ENCODE measurements at places on chromosomes 1 and 21. TPM values are rescaled to one million over a fixed set of nuclear protein-coding genes. Genes with fewer than 3 reads are reported as not detected.

The TGFB2 gene
- total RNA-seq: 11.3 TPM

The KAZN gene
- 0.49 TPM for total RNA-seq

The ZBTB18 gene
- 13.6 TPM for total RNA-seq

The SIPA1L2 gene
- 12.9 TPM for total RNA-seq

The CELA3B gene
- not detected for total RNA-seq

The TINAGL1 gene
- 7.0 TPM for total RNA-seq

The IQGAP3 gene
- 35.5 TPM for total RNA-seq

The RHOU gene
- 0.24 TPM for total RNA-seq

DNA sequence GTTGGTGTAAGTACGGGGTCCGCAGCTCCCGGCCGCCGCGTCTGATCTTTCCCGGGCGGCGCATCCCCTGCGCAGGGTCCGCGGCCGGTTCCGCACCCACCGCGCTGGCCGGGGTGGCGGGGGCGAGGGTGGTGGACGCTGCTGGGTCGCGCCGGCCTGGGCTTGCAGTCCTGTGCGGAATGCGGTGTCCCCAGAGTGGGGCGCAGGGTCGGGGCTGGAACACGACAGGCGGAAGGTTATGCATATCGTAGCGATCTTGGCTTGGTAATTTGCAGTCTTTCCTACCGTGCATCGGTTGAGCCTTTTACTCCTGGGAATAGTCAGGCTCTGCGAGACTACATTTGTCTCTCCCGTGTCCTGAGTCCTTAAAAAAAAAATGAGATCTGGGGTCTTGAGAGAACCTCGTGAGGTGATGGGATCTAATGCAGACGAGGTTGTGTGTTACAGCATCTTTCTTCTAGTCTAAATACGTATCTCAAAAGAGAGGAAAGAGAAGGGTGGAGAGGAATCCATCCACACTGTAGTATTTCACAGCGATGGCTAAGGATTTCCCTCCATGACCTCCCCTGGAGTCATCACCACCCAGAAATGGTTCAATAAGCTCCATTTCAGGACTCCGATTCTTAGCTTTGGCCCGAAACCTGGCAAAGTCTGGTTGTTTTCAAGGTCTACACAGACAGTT lies 572 bp downstream of the ATP1B1 start:
- peak; percentile 27 for DNase-seq

DNA sequence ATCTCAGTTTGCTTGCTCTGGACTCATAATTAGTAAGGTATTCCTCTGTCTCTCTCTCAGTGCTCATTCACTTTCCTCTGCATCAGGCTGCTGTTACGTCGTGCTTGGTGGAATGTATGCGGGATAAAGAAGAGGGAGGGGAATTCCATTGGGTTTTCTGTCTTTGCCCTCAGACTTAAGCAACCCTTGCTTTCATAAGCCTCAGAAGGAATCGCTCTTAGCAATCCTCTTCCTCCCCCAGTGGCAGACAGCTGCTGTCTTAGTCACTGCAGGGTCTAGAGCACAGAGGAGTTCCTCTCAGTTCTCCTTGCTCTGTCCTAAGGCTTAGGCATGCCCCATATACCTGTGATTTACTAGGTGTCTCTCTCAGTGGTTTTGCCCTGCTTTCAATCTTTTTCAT lies 19.1 kb upstream of the NTMT2 start:
- DNase-seq: peak; percentile 81

- DNase-seq: peak; percentile 84
These were observed 1.6 kb upstream of the KDF1 start for GRCh38 chr1:26961826-26962225.

- no peak for DNase-seq
These were observed 280 bp upstream of the A3GALT2 start for GRCh38 chr1:33321178-33321577.

GRCh38 chr1:58584082-58584895 lies 7.2 kb upstream of the TACSTD2 start:
- DNase-seq: peak; percentile 97

- peak; percentile 63 for DNase-seq
These were observed 225.8 kb upstream of the PROX1 start for GRCh38 chr1:213761845-213762407.

GRCh38 chr1:162381383-162381782 lies at the start of gene C1orf226:
TSS of gene C1orf226 (plus strand) at chr1:162381728. CDS start at chr1:162381902, 174 bp downstream.
- DNase-seq: no peak

DNA sequence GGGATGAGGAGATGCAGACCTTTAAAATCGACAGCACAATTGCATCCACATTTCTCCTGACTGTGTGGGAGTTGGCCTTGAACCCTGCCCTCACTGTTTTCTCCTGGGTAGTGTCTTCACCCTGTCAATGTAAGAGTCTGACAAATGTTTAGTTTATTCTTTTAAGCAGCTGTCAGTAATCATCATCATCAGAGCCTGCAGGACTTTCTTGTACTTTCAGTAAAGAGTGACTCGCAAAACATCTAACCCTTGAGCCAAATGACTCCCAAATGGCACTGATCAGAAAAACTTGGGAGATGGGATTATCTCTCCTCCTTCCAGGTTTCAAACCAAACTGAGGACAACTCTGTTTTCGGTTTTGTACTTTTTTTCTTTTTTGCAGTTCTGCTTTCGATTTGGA lies 460.2 kb downstream of the KIF26B start:
- no peak for DNase-seq

- no peak for DNase-seq
These were observed 217.7 kb downstream of the RERE start for GRCh38 chr1:8599646-8600212.

DNA sequence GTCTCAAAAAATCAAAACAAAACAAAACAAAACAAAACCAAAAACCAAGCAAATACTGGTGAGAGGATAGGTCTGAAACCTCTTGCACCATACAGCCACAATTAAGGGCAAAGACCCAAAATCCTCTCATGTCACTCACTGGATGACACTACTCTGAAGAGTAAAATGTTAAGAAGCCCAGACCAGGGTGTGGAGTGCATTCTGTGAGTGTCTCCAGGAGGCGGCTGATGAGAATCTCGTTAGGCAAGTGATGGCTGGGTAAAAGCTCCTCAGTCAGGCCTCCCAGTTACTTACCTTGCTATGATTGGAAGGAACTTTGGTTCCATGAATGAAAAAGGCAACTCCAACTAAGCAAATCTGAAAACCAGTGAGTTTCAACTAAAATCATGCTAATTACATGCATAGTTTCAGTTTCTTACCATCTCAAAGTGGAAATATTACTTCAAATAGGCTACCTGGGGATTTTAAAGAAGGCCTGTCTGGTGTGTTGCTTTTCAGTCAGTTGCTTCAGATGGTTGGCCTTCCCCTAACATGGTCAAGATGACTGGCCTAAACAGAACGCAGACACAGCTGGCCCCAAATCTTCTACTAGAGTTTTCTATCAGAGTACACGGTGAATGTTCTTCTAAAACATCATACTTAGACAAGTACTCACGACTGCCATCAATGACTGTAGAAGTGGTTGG lies 95.1 kb downstream of the KIAA0319L start:
- DNase-seq: no peak

GRCh38 chr1:232899268-232899667 lies 51.1 kb upstream of the NTPCR start:
- DNase-seq: no peak

DNA sequence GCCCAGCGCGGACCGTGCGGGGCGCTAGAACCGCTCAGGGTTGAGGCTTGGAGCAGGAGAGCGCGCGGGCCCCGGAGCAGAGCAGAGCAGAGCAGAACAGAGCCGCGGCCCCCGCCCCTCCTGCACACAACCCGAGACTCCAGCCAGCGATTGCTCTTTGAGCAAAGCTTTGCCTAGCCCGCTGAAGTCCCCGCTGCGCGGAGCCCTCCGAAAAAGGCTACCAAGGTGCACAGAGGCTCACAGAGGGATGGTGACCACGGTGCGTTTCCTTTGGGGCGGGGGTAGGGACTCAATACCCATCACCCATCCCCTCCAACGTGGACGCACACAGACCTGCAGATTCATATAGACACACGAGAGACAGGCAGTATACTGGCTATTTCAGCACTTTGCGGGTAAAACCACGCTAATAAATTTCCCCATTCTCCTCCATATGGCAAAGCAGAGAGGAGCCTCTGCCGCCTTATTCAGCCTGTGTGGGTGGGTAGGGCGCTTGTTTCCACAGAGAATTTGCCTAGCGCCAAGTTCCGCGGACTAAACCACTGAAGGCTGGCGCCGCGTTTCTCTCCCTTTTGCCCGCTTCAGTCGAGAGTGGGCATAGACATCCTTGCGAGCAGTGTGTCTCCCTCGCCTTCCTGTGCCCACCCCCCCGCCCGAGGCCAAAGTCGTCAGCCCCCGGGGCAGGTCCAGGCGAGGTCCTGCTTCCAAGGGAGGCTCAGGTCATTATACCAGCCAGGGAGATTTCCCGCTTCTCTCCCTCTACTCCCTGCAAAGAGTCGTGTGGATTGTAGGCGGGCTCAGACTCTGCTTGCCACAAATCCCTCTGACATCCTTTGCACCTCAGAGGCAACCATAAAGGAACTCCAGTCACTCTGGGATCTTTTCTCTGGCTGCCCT lies 8.5 kb downstream of the HLX start:
- DNase-seq: peak; percentile 33

GRCh38 chr1:31939484-31940329 lies 1.5 kb upstream of the PTP4A2 start:
- peak; percentile 95 for DNase-seq

GRCh38 chr1:47711848-47712492 lies 274.1 kb downstream of the FOXD2 start:
- no peak for DNase-seq

DNA sequence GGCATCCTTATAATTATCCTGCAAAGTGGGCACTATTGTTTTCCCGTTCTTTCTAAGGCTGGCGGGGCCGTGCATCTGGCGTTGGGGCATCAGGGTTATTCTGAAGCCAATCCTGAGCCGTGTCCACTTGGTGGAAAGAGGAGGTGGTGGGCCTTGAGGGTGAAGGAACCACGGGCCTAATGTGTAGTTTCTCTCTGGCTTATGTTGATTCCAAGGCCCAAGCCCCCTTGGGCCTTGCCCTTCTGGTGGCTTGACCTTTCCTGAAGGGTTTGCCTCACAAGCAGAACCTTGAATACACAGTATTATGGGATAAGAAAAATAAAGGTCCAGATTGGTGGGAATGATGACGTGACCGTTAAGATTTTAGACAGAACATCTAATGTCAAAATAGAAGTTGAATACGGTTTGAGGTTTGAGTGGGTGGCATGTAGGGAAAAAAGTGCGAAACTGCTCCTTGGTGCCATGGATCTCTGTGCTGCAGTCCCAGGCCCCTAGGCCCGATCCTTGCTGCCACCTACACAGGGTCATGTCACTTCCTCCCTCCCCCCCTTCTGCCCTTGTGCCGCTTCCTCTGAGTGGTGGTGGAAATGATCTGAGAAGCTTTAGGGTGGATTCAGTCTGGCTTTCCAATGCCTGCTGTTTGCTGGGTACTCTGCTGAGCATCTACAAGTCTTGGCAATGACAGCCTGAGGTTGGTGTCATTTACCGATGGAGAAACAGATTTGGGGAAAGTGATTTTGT lies 90.5 kb downstream of the PRDM2 start:
- DNase-seq: no peak

DNA sequence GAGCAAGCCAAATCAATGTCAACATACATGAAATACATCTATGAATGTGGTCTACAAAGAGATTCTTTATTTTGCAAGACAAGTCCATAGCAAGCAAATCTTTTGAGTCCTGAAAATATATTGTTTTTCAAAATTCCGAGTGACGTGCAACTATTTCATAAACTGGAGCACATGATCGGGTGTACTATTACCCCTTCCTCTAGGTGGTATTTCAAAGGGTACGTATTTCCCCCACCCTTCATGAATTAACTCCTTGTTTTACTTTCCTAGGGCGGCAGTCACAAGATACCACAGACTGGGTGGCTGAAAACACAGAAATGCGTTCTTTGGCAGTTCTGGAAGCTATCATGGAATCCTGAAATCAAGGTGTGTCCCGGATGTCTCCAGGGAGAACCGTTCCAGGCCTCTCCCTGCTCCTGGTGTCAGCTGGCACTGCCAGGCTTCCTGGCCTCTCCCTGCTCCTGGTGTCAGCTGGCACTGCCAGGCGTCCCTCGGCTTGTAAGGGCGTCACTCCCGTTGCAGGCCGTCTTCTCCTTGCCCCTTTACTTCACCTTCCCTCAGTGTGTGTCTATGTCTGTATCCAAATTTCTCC lies 55.3 kb downstream of the RIPK4 start:
- no peak for DNase-seq

- no peak for DNase-seq
These were observed 32.8 kb downstream of the PTAFR start for GRCh38 chr1:28143496-28144202.

DNA sequence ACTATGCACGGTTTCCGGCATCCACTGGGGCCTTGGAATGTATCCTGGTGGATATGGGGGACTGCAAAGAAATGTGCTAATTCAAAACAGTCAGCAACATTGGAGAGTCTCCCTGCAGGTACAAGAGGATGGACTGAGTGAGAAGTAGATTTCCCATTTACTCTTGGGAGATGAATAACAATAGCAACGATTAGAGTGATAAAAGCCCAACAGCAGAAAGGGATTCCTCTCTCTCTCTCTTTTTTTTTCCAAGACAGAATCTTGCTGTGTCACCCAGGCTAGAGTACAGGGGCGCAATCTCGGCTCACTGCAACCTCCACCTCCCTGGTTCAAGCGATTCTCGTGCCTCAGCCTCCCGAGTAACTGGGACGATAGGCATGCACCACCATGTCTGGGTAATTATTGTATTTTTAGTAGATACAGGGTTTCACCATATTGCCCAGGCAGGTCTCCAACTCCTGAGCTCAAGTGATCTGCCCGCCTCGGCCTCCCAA lies 5.0 kb upstream of the SHCBP1L start:
- no peak for DNase-seq

DNA sequence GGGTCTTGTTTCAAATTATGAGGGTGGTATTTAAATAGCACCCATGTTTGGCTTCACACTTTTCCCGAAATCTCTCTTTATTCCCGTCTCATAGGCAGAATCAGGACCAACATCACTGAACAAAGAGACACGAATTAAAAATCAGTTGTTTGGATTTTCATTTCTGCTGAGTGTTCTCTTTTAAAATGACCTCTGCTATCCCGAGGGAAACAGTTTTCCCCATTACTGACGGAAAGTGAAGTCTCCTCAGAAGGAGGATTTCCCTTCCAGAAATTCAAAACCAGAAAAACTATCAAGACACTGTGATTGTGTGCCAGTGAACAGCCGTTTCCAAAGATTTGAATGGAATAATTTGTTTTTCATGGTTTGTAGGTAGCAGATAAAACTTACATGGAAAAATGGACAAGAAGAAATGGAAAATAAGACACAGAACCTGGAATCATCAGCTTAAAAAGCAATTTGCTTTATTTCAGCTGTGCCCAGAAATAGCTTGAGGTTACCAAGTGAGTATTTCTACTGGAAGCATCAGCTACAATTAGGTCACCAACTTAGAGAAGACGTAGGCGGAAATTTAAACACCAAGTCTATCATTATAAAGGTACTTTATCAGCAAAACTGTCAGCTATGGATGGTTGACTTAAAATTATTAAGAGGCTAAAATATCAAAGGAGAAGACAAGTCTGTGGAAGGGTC lies 68.5 kb downstream of the RUNX1 start:
- DNase-seq: no peak

GRCh38 chr1:234893725-234894630 lies 234.7 kb downstream of the TOMM20 start:
- peak; percentile 80 for DNase-seq
